ENCODE measurements at places on chromosomes 16 and 17. TPM values are rescaled to one million over a fixed set of nuclear protein-coding genes. Genes with fewer than 3 reads are reported as not detected.

The CALCOCO2 gene
- total RNA-seq = 60.3 TPM

The SLC9A5 gene
- 3.2 TPM for total RNA-seq

The CTRL gene
- total RNA-seq = 3.6 TPM

The RNF43 gene
- 8.2 TPM for total RNA-seq

The GPRC5B gene
- 0.32 TPM for total RNA-seq

The HLF gene
- 0.26 TPM for total RNA-seq

The ALOX12 gene
- total RNA-seq = not detected

The GINS2 gene
- total RNA-seq = 61.2 TPM

The ZNF469 gene
- 0.21 TPM for total RNA-seq

The HIGD1B gene
- not detected for total RNA-seq

The KRTAP4-3 gene
- total RNA-seq = not detected

The TP53TG3 gene
- not detected for total RNA-seq

The NLE1 gene
- total RNA-seq = 39.1 TPM

The KRTAP2-3 gene
- not detected for total RNA-seq

The ASGR2 gene
- 0.37 TPM for total RNA-seq

The CDH15 gene
- not detected for total RNA-seq

The TMED6 gene
- 0.48 TPM for total RNA-seq

The KRTAP4-4 gene
- not detected for total RNA-seq

The MEFV gene
- total RNA-seq = 0.10 TPM

The UBE2I gene
- total RNA-seq = 210 TPM

The FAM20A gene
- not detected for total RNA-seq

The JPT1 gene
- 316 TPM for total RNA-seq

The PYY gene
- not detected for total RNA-seq

The KRT12 gene
- total RNA-seq = not detected

The DPEP3 gene
- not detected for total RNA-seq

The XYLT1 gene
- total RNA-seq = 14.8 TPM

The MRTFB gene
- 14.2 TPM for total RNA-seq

The NOB1 gene
- 93.1 TPM for total RNA-seq

The PLD6 gene
- total RNA-seq = 15.4 TPM
